ENCODE measurements at places on chromosomes 5 and 9. TPM values are rescaled to one million over a fixed set of nuclear protein-coding genes. Genes with fewer than 3 reads are reported as not detected.
A peak's percentile ranks its signal among the peaks of the same experiment; 100 is the strongest.

OLFM1 gene
- total RNA-seq: 9.7 TPM

DNA sequence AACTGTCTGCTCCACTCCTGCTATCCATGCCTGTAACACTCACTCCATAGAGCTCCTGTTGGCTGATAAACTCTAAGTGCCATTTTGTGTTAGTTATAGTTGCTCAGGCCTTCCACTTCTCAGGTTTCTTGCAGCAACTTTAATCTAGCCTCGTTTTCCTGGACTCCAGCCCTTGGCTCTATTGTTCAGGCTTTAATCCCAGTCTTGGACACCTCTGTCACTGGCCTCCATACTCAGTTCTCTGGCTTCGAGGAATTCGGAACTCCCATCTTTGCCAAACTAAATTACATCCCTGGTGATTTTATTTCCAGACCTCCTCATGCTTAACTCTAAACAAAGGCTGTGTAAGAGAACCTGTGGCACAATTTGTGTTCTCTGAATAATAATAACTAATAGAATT is 39.8 kb downstream of the EMB start:
- no peaks in the 10 kb centered on the region for H3K4me1 ChIP-seq
- no peak overlapping the region for H3K27ac ChIP-seq
- H3K36me3 ChIP-seq: no peaks in the 10 kb centered on the region

DNA sequence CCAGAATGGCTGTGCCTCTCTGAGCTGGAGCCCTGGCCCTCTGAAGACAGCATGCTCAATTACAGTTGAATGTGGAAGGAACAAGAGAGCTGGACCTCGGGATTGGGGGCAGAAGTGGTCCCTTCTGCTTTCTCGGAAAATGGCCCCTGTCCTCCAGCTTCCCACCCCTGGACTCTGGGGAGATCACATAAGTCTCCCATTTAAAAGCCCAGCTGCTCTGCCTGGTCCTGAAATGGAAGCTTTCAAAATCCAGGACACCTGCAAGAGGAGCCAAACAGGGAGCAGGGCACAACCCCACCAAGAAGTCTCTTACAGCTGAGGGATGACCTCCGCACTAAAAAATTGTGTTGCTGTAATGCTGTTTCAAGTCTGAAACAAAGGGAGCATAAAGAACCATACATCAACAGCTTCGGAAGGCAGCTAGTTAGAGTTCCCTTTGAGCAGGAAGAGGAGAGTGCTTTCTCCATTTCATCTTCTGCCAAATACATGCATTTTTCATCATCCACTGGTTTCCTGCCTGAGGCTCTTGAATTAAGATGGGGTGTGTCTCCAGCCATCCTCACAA is 48.2 kb downstream of the TGFBI start:
- H3K36me3 ChIP-seq: no peaks in the 10 kb centered on the region
- no peak overlapping the region for H3K27ac ChIP-seq
- peak; percentile 27 for DNase-seq
- H3K4me1 ChIP-seq: no peaks in the 10 kb centered on the region
- no peak overlapping the region for H3K4me3 ChIP-seq
- H3K27me3 ChIP-seq: peaks cover 31% of the 10 kb centered on the region

PDZD2 gene
- total RNA-seq: 4.3 TPM
